ENCODE measurements at places on chromosomes 5 and 9.

DNA sequence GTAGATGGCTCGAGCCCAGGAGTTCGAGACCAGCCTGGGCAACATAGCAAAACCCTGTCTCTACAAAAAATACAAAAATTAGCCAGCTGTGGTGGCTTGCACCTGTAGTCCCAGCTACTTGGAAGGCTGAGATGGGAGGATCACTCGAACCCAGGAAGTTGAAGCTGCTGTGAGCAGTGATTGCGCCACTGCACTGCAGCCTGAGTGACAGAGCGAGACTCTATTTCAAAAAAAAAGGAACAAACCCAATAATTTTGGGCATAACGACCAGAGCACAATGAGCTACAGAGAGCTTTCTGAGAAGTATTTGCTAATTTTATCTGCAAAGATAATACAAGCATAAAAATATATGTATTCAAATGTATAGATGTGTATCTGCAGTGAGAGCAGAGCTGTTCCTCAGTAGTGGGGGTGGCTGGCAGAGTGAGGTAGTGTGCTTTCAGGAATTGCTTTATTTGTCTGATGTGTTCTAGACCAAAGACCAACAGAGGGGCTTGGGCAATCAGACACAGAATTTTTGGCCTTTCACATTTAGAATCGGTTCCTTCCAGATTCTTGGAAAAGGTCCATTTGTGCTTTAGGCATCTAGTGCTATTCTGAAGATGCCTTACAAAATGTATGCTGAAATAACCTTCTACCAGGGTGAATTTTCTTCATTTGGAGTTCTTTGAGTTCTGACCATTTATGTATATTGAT, 5.2 kb downstream of the DOCK8 start:
- no peak for DNase-seq

DNA sequence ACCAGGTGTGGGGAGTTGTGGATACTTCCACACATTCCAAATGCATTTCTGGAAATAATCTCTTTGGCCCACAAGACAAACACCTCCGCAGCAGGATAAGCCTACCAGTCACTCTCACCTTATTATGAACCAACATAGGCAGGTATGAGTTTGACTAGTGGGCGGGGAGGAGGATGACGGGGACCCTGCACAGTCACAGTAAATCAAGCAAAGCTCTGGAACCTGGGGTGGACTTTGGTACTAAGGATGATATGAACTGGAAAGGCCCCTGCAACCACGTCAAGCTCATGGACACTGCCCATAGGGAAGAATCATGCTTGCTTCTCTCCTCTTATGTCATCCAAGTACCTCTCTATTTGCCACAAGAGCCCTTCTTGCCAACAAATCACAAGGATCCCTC, 259.4 kb downstream of the HSPA4 start:
- no peak for DNase-seq

- no peak for DNase-seq
Measured at GRCh38 chr9:9631284-9631683, 981.5 kb downstream of the PTPRD start.

GRCh38 chr5:57318251-57318650, 144.4 kb downstream of the GPBP1 start:
- no peak for DNase-seq

DNA sequence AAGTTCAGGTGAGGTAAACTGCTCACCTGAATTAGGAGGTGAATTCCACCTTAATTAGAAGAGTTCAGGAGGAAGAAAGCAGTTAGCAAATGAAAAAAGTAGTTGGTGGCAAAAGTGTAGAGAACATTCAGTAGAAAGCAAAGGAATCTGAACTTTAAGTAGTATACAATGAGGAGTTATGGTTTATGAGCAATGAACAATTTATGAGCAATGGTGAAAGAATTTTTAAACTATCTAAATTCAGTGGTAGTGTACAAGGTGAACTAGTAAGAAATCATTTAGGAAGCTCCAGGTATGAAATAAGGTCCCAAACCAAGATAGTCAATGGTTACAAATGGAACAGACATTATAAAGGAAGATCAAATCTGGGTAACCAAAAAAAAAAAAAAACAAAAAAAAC, 3.1 kb downstream of the CETN3 start:
- DNase-seq, result no peak

DNA sequence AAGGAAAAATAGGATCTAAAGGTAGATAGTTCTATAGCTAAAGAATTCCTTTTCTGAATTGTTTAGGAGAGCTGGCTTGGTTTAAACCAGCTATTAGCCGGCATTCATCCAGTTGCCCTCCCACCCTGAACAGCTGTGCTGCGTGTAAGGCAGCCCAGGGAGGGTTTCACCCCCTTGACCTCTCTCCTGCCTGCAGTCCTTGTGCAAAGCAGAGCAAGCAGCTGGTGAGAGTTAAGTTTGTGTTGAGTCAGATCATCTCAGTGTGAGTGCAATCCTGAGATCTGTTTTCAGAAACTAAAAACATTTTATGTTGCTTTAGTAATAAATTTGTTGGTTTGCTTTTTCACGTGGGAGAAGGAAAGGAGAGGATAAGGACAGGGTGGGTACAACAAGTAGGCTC, 13.0 kb downstream of the SLC25A25 start:
- DNase-seq, result no peak

GRCh38 chr5:149831492-149831891, 101.4 kb downstream of the PPARGC1B start:
- peak; percentile 44 for DNase-seq

DNA sequence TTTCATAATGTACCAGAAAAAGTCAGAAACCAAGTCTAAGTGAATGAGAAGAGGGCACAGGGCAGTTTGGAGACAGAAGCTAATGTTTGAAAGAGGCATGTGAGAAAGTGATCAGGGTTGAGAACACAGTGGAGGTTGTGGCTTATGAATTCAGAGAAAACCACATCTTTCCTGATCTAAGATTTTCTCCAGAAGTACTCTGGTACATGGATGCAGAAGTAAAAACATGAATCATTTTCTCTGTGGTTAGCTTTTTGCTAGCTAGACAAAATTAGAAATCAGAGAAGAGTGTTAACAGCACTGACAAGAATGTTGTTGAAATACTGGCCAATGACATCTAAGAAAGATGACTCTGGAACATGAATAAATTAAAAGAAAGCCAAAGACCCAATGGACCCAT, 541.1 kb downstream of the DNAH5 start:
- DNase-seq, result no peak

GRCh38 chr5:141734501-141735229, 52.6 kb upstream of the ARAP3 start:
- DNase-seq, result peak; percentile 11

GRCh38 chr5:143471666-143472464, 68.4 kb upstream of the NR3C1 start:
- DNase-seq, result no peak

DNA sequence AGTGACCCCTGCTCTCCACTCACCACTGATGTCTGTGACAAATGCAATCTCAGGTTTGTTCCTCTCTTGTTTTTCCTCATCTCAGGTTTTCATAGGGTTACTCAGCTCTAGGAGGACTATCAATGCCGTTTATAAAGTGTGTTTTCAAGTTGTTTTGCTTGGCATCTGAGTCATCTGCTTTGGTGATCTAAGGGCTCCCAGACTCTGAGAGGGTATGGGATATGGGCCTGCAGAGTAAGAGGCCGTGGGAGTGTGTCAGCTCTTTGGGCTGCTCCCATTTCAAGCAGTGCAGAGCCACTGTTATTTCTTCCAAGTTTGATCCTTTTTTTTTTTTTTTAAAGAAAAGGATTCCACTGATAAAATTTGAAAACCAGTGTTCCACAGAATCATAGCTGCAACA, 46.3 kb downstream of the NNT start:
- DNase-seq, result no peak

DNA sequence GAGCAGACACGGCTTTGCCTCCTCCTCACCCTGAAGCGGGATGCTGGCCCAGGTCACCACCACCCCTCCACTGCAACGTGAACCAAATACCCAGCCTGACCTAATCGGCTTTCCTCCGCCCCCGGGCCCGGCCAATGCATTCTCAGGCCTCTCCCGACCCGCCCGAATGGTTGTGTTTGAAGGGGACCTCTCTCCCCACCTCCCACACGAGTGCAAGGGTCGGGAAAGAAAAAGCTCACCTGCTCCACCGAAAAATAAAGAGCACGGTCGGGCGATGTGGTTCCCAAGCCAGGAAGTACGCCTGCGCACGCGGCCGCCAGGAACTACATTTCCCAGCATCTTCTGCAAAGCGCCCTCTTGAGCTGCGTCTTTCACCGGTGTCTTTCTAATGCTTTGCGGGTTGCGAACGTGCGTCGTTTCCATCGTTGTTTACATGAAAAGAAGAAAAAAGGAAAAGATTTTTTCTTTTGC, at the start of gene ZNF883:
TSS of gene ZNF883 (minus strand) at position 282 of the 471 bp plus-strand sequence.
- peak; percentile 34 for DNase-seq

GRCh38 chr5:76765249-76765648, 49.3 kb downstream of the F2R start:
- DNase-seq, result no peak

DNA sequence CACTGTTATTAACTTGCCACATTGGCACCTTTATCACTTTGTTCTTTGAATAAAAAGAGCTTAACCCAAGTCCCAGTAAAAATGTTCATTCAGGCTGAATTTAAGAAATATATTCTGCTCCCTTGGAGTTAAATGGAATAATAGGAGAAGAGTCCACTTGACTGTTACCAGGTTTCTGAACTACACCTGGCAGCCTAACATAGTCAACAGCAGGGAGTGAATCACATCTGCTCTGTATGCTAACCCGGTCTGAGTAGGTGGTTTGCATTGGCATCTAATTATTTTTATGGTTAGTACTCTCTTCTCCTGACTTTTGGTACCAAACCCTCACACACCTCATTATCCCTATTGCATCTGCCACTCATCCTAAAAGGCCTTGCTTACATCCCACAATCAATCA, 86.7 kb downstream of the STK32A start:
- DNase-seq, result no peak

DNA sequence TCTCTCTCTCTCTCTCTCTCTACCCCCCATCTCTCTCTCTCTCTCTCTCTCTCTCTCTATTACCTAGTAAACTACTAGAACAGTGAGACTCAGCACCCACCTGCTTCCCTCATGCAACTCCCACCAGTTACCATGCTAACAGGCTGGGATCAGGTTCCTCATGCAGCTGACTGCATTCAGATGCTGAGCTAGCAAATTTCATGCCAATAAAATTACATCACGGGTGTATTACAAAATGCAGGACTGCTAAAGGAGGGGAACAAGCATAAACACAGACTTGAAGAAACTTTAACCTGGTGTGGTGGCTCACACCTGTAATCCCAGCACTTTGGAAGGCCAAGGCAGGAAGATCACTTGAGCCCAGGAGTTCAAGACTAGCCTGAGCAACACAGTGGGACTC, 76.0 kb downstream of the CEMIP2 start:
- DNase-seq, result no peak

GRCh38 chr5:140711794-140712193, 11.5 kb downstream of the ZMAT2 start:
- no peak for DNase-seq

DNA sequence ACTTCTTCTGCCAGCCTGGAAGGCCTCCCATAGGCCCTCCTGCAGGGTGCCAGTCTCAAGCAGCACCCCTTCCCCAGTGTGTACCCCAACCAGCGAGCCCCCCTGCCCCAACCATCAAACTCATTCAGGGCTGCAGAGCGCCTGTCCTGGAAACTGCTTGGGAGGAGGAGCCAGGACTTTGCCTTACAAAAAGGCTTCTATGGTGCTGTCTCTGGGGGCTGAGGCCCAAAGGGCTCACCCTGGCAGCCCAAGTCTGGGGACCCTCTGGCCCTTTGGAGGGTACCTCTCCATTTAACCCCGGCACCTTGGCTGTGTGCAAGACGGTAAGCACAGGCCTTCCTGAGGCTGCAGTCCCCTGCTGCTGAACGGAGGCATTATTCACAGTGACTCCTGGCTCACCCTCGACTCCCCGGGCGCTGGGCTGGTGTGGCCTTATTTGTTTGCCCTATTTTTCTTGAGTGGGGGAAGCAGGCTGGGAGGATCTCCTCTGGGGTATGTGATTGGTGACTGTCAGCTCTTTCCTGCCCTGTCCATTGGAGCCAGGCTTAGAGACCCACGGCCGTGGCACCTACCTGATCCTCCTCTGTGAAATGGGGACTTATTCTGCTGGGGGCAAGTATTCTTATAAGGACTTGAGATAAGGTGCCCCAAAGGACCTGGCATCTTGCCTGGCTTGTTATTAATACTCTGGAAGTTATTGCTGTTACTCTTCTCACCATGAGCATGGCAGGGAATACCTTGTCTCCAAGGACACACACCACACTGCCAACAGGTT, 5.8 kb downstream of the LMX1B start:
- DNase-seq, result no peak

DNA sequence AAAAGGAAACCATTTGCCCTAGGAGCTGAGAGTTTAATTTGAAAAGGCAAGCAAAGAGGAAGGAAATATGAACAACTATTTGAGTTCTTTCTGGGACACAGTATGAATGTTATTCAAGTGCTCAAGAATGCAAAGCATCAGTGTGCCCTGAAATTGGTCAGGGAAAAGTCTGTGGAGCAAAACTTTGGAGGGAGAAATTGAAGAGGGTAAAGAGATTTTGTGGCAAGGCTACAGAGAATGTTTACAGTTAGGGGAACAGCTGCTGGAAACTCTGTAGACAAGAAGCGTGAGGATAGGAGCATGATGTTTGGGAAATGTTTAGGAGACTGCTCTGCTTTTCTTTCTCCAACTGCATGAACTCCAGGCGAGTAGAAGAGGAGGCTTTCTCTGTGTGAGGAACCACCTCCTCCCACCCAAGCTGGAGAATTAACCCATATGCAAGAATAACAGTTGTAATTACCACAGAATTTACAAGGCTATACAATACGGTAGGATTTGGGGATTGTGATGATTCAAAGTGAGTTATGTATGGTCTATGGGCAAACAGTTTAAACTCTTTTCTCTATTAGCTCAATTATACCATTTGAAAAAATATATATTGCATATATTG, 75.4 kb upstream of the IL7R start:
- DNase-seq, result no peak

DNA sequence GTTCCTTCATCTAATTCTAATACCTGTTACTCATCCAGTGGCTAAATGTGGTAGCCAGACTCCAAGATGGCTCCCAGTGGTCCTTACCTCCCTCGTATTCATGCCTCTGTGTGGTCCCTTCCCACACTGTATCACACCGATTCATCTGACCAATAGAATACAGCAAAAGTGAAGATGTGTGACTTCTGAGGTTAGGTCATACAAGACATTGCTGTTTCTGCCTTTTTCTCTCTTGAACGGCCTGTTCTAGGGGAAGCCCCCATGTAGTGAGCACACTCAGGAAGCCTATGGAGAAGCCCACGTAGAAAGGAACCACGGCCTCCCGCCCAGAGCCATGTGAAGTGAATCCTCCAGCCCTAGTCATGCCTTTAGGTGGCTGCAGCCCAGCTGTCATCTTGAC, 9.4 kb upstream of the C5 start:
- no peak for DNase-seq

- peak; percentile 51 for DNase-seq
Measured at GRCh38 chr5:159458217-159458711, 128.0 kb upstream of the IL12B start.

DNA sequence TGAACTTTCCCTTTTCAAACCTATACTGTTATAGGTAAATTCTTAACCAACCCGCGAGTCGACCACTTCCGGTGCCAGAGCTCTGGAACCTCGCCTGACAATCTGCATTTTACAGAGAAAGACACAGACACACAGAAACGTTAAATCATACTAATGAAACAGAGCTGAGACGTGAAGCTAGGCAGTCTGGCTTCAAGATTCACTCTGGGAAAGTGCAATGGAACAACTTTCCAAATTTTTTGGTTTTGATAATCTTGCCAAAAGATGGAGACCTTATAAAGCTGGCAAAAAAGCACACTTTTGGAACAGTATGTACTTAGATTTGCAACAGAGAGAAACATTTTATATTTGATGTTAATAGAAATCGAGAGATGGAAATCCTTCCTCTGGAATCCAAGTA, 15.9 kb upstream of the WNT8A start:
- no peak for DNase-seq

GRCh38 chr9:130948266-130948665, 9.2 kb upstream of the FIBCD1 start:
- no peak for DNase-seq

All from stimulated activated CD4-positive, alpha-beta T cell treated with anti-CD3 and anti-CD28 coated beads, Interleukin-1b, Interleukin-23, amount 100 ng/mL, for 48 hours (primary cell).